Activated T-cell treated with anti-CD3 and anti-CD28 coated beads, Interleukin-2, amount 50 U/mL, for 72 hours (primary cell): ENCODE measurements at places on chromosomes 4 and X. TPM values are rescaled to one million over a fixed set of nuclear protein-coding genes. Genes with fewer than 3 reads are reported as not detected.

Gene SPACA5
- total RNA-seq, result not detected

Gene MAGEA12
- not detected for total RNA-seq

DNA sequence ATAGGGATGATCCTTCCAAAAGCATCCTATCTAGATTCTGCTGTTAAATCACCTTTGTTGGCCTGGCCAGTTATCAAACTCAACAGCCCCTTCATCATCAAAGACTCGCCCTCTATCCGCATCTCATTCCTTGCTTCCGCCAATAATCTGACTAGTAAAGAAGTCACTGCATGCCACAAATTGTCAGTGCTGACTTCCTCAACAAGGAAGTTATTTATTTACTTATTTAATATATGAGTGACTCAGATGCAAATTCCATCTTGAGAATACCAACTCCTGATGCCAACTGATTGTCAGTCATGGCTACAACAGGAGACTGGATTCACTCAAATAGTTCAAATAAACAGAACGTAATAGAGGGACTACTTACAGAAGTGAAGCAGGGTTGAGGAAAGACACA lies 283.8 kb downstream of the TRIML1 start:
- no peaks in the 10 kb centered on the region for H3K36me3 ChIP-seq
- no peak overlapping the region for H3K4me3 ChIP-seq
- H3K27ac ChIP-seq, result no peak overlapping the region

Gene ENAM
- total RNA-seq, result not detected

Gene SYTL5
- not detected for total RNA-seq

GRCh38 chrX:10028283-10029104 lies 61.3 kb downstream of the CLDN34 start:
- peaks cover 6% of the 10 kb centered on the region for H3K27me3 ChIP-seq
- no peak overlapping the region for H3K4me3 ChIP-seq
- no peaks in the 10 kb centered on the region for H3K4me1 ChIP-seq
- no peak overlapping the region for H3K27ac ChIP-seq

GRCh38 chr4:39394706-39395105 lies 12.0 kb upstream of the KLB start:
- H3K27ac ChIP-seq, result no peak overlapping the region
- no peak for DNase-seq
- H3K27me3 ChIP-seq, result no peaks in the 10 kb centered on the region
- H3K4me1 ChIP-seq, result no peaks in the 10 kb centered on the region
- no peak overlapping the region for H3K4me3 ChIP-seq
- H3K36me3 ChIP-seq, result no peaks in the 10 kb centered on the region

Gene PROM1
- 1.6 TPM for total RNA-seq

Gene EDNRA
- 0.69 TPM for total RNA-seq

DNA sequence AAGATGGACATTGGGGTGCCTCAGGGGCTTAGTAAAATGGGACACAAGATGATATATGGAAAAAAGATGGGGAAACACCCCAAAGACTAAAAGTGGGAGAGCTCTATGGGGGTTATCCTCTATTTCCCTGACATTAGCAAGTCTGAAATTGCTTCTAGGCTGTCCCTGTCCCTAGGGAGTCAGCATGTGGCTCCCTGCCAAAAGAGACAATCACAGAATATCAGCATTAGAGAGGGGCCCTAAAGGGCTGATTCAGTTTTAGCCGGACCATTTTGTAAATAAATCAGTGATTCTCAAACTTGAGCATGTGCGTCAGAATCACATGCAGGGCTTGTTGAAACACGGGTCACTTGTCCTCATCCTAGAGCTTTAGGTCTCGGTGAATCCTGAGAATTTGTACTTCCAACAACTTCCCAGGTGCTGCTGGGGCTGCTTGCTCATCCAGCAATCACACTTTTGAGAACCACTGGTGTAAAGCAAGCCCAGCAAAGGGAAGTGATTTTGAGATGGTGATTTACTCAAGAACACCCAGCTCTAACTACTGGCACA lies 165.3 kb upstream of the DGKK start:
- H3K4me1 ChIP-seq, result no peaks in the 10 kb centered on the region
- no peak for DNase-seq
- peaks cover 36% of the 10 kb centered on the region for H3K27me3 ChIP-seq
- no peak overlapping the region for H3K4me3 ChIP-seq
- H3K36me3 ChIP-seq, result no peaks in the 10 kb centered on the region
- H3K27ac ChIP-seq, result no peak overlapping the region

GRCh38 chr4:152081024-152081423 lies 320.2 kb upstream of the GATB start:
- H3K27ac ChIP-seq, result no peak overlapping the region
- no peak for DNase-seq
- H3K27me3 ChIP-seq, result no peaks in the 10 kb centered on the region
- peak overlapping the region; percentile 5 for H3K4me3 ChIP-seq
- peaks cover 6% of the 10 kb centered on the region for H3K36me3 ChIP-seq

Gene TREX2
- 2.8 TPM for total RNA-seq

GRCh38 chrX:71941776-71942175 lies 31.1 kb downstream of the NHSL2 start:
- DNase-seq, result no peak
- H3K4me3 ChIP-seq, result no peak overlapping the region
- no peak overlapping the region for H3K27ac ChIP-seq
- H3K27me3 ChIP-seq, result peaks cover 41% of the 10 kb centered on the region

- no peak overlapping the region for H3K4me3 ChIP-seq
- H3K27ac ChIP-seq, result no peak overlapping the region
- H3K4me1 ChIP-seq, result peaks cover 35% of the 10 kb centered on the region
- peaks cover 17% of the 10 kb centered on the region for H3K27me3 ChIP-seq
Observed at GRCh38 chrX:46637938-46638337, 64.4 kb downstream of the CHST7 start.

- H3K4me3 ChIP-seq, result no peak overlapping the region
- H3K4me1 ChIP-seq, result no peaks in the 10 kb centered on the region
- peaks cover 9% of the 10 kb centered on the region for H3K27me3 ChIP-seq
- H3K27ac ChIP-seq, result no peak overlapping the region
- H3K36me3 ChIP-seq, result no peaks in the 10 kb centered on the region
- DNase-seq, result no peak
Observed at GRCh38 chr4:155681886-155682285, 15.2 kb downstream of the GUCY1A1 start.

GRCh38 chrX:109709129-109709631 lies 23.9 kb downstream of the ACSL4 start:
- no peak for DNase-seq
- peak overlapping the region; percentile 70 for H3K27ac ChIP-seq
- peaks cover 59% of the 10 kb centered on the region for H3K4me1 ChIP-seq
- no peaks in the 10 kb centered on the region for H3K36me3 ChIP-seq
- peak overlapping the region; percentile 77 for H3K4me3 ChIP-seq
- no peaks in the 10 kb centered on the region for H3K27me3 ChIP-seq

GRCh38 chrX:150421816-150422215 lies 58.7 kb downstream of the MAMLD1 start:
- no peak overlapping the region for H3K4me3 ChIP-seq
- no peaks in the 10 kb centered on the region for H3K4me1 ChIP-seq
- no peak for DNase-seq
- H3K27me3 ChIP-seq, result peaks cover 12% of the 10 kb centered on the region
- no peak overlapping the region for H3K27ac ChIP-seq
- no peaks in the 10 kb centered on the region for H3K36me3 ChIP-seq

Gene AFM
- not detected for total RNA-seq

DNA sequence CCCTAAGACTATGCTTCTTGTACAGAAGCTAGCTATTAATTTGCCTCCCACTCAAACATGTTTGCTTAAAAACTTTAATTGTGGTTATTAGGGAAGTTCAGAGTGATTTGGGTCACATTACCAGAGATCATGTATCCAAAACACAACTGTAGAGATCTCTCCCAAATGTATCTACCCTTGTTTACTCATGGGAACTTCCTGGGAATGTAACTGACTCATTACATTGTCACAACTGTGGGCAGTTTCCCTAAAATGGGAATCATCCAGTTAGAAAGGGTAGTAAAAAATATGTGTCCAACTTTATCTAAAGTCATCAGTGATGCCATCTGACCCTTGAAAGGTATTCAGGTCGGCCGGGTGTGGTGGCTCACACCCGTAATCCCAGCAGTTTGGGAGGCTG lies 40.3 kb upstream of the GLRA3 start:
- no peaks in the 10 kb centered on the region for H3K27me3 ChIP-seq
- DNase-seq, result no peak
- H3K36me3 ChIP-seq, result no peaks in the 10 kb centered on the region
- no peaks in the 10 kb centered on the region for H3K4me1 ChIP-seq

- peaks cover 8% of the 10 kb centered on the region for H3K27me3 ChIP-seq
- H3K4me3 ChIP-seq, result no peak overlapping the region
- no peaks in the 10 kb centered on the region for H3K4me1 ChIP-seq
- no peak for DNase-seq
- no peaks in the 10 kb centered on the region for H3K36me3 ChIP-seq
Observed at GRCh38 chr4:8353912-8354453, 84.4 kb downstream of the HTRA3 start.

Gene MAOB
- total RNA-seq, result 0.30 TPM

Gene TLR1
- total RNA-seq, result 1.9 TPM

GRCh38 chr4:36320117-36320896 lies 38.9 kb downstream of the DTHD1 start:
- H3K4me1 ChIP-seq, result peaks cover 91% of the 10 kb centered on the region
- H3K27me3 ChIP-seq, result no peaks in the 10 kb centered on the region
- H3K27ac ChIP-seq, result peak overlapping the region; percentile 95
- peaks cover 4% of the 10 kb centered on the region for H3K36me3 ChIP-seq
- no peak for DNase-seq
- peak overlapping the region; percentile 36 for H3K4me3 ChIP-seq

GRCh38 chr4:185470501-185471195 lies 885 bp downstream of the CCDC110 start:
- DNase-seq, result no peak
- H3K36me3 ChIP-seq, result no peaks in the 10 kb centered on the region
- H3K27ac ChIP-seq, result peak overlapping the region; percentile 46
- H3K27me3 ChIP-seq, result peaks cover 37% of the 10 kb centered on the region

GRCh38 chr4:177371461-177371860 lies 61.8 kb downstream of the NEIL3 start:
- no peak overlapping the region for H3K4me3 ChIP-seq
- no peak overlapping the region for H3K27ac ChIP-seq
- H3K27me3 ChIP-seq, result no peaks in the 10 kb centered on the region
- no peak for DNase-seq
- no peaks in the 10 kb centered on the region for H3K4me1 ChIP-seq
- no peaks in the 10 kb centered on the region for H3K36me3 ChIP-seq

- H3K4me1 ChIP-seq, result no peaks in the 10 kb centered on the region
- H3K36me3 ChIP-seq, result no peaks in the 10 kb centered on the region
- no peak overlapping the region for H3K27ac ChIP-seq
- H3K4me3 ChIP-seq, result no peak overlapping the region
Observed at GRCh38 chr4:42710329-42710728, 53.4 kb upstream of the ATP8A1 start.

DNA sequence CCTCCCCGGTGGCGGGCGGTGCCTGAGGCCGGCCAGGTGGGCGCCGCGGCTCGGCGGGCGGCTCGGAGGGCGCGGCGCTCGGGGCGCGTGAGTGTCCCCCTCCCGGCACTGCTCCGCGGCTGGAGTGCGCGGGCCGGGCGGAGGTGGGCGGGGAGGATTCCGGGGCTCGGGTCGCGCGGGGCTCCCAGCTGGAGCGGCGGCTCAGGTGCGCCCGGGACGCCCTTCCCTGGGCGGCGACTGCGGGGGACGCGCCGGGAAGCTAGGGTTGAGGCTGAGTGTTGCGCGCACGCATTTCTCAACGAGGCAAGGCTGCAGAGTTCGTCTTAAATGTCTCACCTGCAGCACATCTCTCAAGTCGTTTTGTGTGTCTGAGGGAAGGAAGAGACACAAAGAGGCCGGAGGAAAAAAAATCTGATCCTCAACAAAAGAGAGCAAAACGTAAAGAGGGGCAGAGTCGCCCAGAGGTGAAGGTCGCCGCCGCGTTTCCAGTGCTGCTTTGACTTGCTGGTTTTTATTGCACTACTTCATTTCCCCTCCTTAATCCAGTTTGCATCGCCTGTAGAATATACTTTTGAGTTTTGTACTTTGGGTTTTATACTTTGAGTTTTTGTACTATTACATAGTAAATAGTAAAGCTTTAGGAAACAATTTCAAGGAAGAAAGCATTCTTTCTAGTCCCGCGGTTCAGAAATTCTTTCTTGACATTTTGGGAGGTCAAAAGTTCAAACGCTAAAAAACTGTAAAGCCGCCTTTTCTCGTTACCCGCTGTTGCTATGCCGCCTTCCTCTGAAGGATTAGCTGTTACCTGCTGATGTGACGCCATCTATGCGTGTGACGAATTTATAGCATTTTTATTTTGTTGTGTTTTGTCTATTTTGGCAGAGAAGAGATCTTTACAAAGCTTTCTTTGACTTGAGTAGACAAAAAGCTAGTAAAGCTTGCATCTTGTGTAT lies 106.5 kb upstream of the STOX2 start:
- H3K4me1 ChIP-seq, result peaks cover 8% of the 10 kb centered on the region
- H3K4me3 ChIP-seq, result peak overlapping the region; percentile 83
- no peak overlapping the region for H3K27ac ChIP-seq
- peak; percentile 9 for DNase-seq
- H3K36me3 ChIP-seq, result no peaks in the 10 kb centered on the region

DNA sequence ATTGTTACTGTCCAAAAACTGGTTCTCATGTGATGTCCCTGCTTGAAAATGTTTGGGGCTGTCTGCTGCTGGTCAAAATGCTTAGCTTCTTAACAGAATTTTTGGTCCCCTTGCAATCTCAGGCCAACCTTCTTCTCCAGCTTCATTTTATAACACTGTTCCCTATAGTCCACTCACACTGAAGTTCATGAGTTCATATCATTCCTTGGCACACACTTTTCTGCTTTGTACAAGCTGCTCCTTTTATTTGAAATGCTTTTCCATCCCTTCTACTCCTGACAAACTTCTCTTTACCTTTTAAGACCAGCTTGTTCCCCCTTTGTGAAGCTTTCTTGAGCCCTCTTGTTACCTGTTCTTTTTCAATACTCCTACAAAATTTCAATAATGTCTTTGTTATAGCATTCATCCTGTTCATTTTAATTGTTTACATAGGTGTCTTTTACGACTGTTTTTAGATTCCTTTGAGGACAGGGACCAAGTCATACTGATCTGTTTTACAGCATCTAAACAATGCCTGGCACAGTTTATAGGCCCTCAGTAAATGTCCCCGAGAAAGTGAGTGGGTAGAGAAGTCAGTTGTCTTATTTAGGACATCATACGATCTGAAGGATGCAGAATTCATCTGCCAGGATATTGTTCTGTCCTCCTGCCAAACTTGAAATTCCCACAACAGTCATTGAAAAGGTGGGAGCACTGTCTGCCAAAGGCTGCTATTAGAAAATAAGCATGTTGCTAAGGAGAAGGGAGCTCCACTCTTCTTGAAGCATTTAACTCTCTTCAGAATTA lies 134.4 kb upstream of the BMPR1B start:
- H3K27ac ChIP-seq, result peak overlapping the region; percentile 24
- no peak for DNase-seq
- no peaks in the 10 kb centered on the region for H3K36me3 ChIP-seq

DNA sequence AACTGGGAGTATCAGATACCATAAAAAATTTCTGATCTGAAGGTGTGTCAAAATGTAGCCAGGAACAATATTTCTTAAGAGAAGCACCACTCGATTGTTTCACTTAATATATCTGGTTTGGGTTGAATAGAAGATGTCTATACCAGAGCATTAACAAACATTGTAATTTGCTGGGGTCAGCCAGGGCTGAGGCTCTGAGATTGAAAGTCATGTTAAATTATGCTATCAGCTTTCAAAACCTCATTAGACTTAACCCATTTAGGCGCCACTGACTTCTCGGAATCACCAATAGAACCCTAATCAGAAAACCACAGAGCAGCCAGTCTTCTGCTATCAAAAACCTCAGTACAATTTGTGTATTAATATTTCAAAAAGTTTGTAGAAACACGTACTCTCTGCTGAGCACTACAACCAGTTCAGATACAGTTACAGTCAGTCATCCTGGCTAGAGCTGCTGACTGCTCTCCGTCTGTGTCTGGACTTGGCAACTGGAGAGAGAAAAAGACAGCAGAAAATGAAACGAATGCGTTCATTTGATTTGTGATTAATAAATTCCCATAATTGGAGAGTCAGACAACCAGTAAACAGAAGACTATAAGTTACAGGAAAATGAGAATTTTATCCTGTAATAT lies 848.6 kb upstream of the PABPC4L start:
- H3K4me1 ChIP-seq, result no peaks in the 10 kb centered on the region
- no peak overlapping the region for H3K27ac ChIP-seq
- no peaks in the 10 kb centered on the region for H3K27me3 ChIP-seq
